A549 treated with DMSO at 1 μM for 4 hours (cell line): ENCODE measurements at places on chromosomes 5 and 9. TPM values are rescaled to one million over a fixed set of nuclear protein-coding genes. Genes with fewer than 3 reads are reported as not detected.

PTBP3 gene
- 27.3 to 45.5 TPM (median 39.3 TPM) in 5 replicates for total RNA-seq

STPG3 gene
- not detected in 5 replicates for total RNA-seq

ZMYND19 gene
- total RNA-seq: 39.3 to 55.6 TPM (median 51.0 TPM) in 5 replicates

CRHBP gene
- 0.09 to 0.16 TPM (median 0.14 TPM) in 3 of 5 replicates, not detected in the others for total RNA-seq
